ENCODE measurements at places on chromosomes 4 and X.

DNA sequence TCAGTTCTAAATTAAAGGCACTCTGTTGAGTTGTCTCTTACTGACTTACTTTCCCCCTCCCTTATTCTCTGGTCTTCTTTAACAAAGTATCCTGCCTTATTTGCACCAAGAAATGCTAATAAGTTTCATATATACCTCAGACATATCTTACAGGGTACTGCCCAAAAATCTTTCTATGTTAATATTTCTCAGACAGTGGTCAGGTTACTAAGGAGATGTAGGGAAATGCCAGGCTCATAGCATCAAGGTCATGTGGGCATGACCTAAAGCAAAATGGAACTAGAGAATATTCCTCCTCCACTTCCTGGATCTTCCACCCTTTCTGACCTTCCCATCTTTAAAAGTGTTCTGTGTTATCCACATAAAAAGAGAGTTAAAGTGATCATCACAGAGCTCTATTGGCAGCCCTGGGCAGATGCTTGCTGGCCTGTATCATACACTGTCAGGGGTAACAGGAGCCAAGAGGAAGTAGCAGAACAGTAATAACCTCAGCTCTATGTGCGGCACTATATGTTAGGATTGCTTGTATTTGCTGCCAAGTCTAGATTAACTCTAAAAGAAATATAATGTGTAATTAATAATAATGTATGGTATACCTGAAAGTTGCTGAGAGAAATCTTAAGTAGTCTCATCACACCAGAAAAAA, 74.3 kb downstream of the IQCM start:
- DNase-seq: no peak

DNA sequence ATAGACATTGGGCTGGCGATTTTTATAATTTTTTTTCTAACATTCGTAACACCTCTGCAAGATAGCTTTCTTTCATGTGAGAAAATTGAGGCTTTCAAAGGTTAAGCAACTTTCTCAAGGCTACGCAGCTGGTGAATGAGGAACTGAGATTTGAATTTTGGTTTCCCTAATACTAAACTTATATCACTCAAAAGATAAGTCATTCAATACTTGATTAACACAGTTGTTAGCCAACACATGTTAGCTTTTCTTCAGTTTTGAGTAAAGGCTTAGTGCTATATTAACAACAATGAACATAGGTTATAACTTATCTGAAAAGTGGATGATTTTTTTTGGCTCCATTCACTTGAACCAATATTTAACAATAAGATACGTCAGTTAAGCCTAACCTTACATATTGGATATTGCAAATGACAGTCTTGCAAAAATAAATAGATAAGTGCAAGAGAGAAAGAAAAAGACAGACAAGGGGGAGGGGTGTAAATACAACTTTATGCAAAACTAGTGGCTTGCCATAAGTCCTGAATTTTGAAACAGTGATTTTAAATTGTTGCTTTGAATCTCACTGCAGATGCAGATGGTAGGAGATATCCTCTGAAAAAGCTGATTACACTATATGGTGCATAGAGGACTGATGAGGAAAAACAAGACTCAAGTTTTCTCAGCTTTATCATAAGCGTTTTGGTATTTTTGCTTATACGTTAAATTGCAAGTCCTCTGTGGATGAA, 11.1 kb upstream of the GPM6A start:
- no peak for DNase-seq

DNA sequence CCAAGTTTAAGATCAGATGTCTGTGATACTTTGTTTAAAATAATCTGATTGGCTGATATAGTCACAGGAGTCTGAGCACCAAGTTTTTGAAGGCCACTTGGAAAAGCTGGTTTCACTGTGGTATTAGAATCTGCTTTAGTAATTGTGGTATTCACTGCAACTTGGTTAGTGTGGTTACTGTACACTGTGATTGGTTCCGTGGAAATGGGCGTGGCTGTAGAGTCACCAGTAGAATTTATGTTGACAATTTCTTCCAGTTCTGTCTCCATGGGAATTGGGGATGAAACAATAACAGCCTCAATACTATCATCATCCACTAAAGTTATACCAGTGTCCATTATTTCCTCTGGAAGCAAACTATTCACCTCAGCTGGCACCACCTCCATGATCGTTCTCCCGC, 26.2 kb downstream of the LIN54 start:
- DNase-seq: peak; percentile 3

DNA sequence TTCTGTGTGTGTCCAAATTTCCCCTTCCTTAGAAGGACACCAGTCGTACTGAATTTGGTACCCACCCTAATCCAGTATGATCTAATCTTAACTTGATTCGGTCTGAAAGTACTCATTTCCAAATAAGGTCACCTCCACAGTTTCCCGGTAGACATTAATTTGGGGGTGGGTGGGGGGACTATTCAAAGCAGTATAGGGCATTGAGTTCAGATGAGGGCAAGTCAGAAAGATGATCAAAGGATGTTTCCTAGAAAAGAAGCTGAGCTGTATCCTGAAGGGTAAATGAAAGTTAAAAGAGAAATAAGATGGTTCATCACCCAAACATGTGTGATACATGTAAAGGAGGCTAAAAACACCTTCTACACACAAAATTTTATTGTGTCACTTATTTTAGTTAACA, 42.0 kb upstream of the SCRG1 start:
- DNase-seq: no peak

DNA sequence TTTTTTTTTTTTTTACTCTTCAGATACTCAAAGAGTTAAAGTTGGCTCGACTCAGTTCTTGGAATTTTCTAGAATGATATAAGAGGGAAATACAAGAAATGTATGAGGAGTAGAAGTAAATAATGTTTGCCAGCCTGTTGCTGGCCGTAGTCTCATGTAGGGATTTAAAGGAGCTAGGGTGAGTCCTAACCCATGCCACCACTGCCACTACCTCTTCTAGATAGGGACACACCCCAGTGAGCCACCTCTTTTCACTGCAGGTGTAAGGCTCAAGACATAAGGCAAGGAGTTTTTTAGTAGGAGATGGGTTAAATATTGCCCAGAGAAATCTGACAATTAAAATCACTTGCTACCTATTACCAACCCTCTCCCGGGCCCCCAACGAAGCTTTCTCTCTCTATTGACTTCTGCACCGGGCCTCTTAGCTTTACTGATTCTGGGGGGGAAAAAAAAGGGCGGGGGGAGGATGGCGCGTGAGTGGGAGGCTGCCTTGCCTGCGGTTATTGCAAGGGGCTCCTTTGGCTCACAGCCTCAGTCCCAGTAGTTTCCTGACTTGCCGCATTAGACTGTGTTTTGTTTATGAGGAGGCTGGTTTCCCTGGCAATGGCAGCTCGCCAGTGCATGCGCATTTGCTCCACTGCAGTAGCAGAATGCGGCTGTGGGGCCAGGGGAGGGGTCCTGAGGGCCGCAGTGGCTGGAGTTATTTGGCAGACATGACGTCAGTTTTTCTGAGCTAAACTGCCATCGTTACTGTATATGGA, 3.0 kb downstream of the LINC00632 start:
- peak; percentile 3 for DNase-seq

GRCh38 chrX:16022580-16023200, 100.7 kb upstream of the GRPR start:
- DNase-seq: no peak

DNA sequence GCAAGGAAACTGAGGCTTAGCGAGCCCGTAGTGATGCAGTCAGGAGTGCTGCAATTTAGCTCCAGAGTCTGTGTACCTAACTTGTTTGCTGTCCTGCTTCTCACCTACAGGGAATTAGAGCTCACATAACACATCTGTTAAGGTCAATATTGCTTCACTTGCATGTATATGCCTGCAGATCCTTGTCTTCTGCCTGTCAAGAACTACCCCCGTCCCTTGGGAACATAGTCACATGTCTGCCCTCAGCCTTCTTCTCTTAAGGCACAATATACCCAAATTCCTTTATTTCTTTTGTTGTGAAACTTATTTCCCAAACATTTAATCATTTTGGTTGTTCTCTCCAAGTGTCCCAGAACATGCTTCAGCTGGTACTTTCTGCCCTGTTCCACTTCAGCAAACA, 103.3 kb upstream of the LEF1 start:
- no peak for DNase-seq

GRCh38 chr4:146222313-146222712, 8.0 kb downstream of the REELD1 start:
- no peak for DNase-seq

- DNase-seq: no peak
Observed at GRCh38 chr4:74237425-74237966, 70.8 kb upstream of the EPGN start.

- DNase-seq: peak; percentile 59
Observed at GRCh38 chrX:48919360-48919841, 577 bp upstream of the PIM2 start.

GRCh38 chrX:47607091-47607490, 12.6 kb downstream of the SYN1 start:
- no peak for DNase-seq

- no peak for DNase-seq
Observed at GRCh38 chrX:132169554-132169953, 41.7 kb upstream of the FRMD7 start.

GRCh38 chr4:182917182-182918043, at the start of gene DCTD:
Gene DCTD (minus strand): TSS chr4:182917386. CDS start chr4:182915568, 1,818 bp downstream.
- DNase-seq: peak; percentile 77

GRCh38 chr4:107248571-107248970, 212.5 kb upstream of the DKK2 start:
- no peak for DNase-seq

- no peak for DNase-seq
Observed at GRCh38 chr4:158863296-158863695, 94.5 kb downstream of the FNIP2 start.

- no peak for DNase-seq
Observed at GRCh38 chr4:41832961-41833360, 84.4 kb upstream of the PHOX2B start.

DNA sequence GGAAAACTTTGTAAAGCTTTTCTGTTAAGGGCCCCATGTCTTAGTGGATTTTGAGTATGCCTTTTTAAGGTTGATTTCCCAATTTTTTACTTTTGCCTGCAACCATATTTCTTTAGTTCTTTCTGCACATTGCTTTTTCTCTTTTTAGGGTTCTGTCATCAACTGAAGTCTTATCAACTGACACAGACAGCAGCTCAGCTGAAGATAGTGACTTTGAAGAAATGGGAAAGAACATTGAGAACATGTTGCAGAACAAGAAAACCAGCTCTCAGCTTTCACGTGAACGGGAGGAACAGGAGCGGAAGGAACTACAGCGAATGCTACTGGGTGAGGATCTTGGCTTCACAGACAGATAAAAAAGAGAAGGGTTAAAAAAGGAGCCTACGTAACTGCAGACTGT, 27.8 kb downstream of the TAF1 start:
- DNase-seq: no peak

DNA sequence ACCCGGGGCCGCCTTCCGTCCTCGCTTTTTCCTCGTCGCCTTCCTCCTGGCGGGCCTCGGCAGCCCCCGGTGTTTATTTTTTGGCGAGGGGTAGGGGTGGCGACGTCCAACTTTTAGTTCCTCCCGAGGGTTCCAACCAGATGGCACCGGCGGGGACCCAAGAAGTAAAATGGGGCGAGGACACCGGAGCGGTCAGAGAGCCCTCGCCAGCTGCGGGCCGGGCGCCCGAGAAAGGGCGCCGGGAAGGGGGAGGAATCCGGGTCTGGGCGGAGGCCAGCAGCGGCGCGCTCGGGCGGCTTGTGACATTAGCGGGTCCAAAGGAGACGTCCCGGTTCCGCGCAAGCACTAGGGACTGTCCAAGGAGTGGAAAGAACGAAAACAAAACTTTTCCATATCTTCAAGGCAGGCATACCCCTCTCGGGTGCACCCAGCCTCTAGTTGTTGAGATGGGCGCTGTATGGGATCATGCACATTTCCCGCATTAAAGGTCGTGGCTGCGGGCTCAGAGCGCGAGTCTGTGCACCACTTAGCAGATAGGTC, 691 bp upstream of the USP46 start:
- DNase-seq: no peak

- no peak for DNase-seq
Observed at GRCh38 chr4:1413687-1414479, 7.6 kb upstream of the NKX1-1 start.

DNA sequence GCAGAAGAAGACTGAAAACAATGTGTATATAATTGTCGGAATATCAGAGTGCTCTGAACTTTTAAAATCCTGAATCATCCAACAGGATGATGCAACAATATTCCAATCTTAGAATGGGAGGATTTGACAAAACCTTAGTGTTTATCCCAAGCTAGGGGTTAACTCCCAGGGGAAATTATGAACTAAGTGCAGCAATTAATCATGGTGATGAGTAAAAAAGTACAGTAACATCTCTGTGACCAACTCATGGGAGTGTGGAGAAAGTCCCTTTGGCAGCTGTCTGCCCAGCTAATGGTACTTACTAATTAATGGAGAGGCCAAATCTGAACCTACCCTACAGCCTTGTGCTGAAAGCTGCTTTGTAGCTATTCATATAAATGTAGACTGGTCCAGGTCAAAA, 257.6 kb upstream of the DDX53 start:
- no peak for DNase-seq

DNA sequence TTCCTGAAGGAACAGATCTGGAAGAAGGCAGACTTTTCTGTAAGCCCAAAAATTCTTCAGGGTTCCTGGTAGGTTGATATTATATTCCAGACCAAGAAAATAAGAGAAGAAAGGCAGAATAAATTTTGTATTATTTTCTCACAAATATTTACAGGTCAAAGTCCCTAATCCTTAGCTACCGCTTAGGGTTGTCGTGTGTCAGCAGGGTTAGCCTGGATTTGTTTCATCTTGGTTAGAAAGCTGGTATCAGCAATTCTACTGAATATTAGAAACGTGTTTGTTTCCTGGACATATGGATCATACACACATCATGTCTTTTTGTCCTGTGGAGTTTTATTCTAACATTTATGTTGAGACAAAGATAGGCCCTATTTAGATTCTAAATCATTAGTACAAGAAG, 232.9 kb upstream of the CXXC4 start:
- DNase-seq: no peak

DNA sequence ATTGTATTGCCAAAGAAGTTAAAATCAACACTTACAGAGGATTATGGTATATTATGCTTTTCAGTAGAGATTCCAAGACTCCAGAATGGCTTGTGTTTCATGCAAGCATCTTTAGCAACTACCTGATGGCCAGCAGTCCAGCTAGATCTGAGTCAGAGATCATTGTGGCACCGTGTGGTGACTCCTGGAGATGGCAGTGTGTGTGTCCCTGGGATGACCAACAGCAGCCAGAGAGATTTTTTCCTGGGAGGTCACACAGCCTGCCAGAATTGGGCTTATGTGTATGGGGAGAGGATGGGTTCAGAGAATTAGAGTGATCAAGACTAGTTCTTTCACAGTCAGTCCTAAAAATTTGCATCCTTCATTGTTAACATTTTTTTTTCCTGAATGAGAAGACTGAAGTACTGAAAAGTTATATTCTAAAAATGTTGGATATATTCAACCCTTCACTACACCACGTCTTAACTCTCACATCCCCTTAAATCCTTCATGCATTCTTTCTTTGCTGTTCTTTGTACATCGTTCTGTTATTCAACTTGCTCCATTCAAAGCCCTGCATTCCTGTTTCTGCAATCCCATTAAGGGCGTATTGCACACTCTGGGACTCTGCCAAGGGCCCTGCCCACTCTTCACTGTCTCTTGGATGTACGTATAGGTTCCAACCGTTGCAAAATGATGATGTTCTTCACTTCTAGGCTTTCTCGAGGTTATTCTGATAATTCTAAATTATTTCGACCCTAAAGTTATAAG, 12.4 kb downstream of the TENM3 start:
- DNase-seq: no peak

GRCh38 chr4:158856852-158857251, 88.0 kb downstream of the FNIP2 start:
- no peak for DNase-seq
